Gastrocnemius medialis (tissue), 4 donors: ENCODE measurements at places on chromosomes 6 and 20. TPM values are rescaled to one million over a fixed set of nuclear protein-coding genes. Genes with fewer than 3 reads are reported as not detected.

- no peaks in the 10 kb centered on the region for H3K27me3 ChIP-seq
- no peak overlapping the region for H3K27ac ChIP-seq
- H3K36me3 ChIP-seq, result no peaks in the 10 kb centered on the region
- no peak overlapping the region for H3K4me3 ChIP-seq
- peaks cover 5% of the 10 kb centered on the region for H3K4me1 ChIP-seq
- no peak for DNase-seq
These were observed 5.6 kb upstream of the CNPY3 start for GRCh38 chr6:42923666-42924065.

- H3K27ac ChIP-seq, result no peak overlapping the region
- no peaks in the 10 kb centered on the region for H3K36me3 ChIP-seq
- no peak overlapping the region for H3K4me3 ChIP-seq
These were observed 46.2 kb downstream of the YTHDF1 start for GRCh38 chr20:63169681-63170080.

Gene PTK7
- 0.64 TPM for total RNA-seq

DNA sequence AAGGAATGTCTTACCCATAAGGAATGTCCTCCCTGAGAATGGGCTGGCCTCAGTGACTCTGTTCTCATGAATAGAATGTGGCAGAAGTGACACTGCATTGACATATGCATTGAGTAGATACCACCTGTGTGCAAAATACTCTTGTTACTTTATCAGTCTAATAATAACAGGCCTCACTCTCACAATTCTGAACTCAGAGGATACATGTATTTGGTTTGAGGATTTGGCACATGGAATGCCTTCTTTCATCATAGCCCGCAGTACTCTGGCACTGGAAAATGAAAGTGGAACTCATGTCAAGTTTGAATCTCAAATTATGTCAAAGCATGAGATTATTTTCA lies 52.9 kb upstream of the PLCB4 start:
- H3K4me1 ChIP-seq, result no peaks in the 10 kb centered on the region
- DNase-seq, result no peak
- H3K36me3 ChIP-seq, result no peaks in the 10 kb centered on the region
- H3K27me3 ChIP-seq, result no peaks in the 10 kb centered on the region
- H3K4me3 ChIP-seq, result no peak overlapping the region

DNA sequence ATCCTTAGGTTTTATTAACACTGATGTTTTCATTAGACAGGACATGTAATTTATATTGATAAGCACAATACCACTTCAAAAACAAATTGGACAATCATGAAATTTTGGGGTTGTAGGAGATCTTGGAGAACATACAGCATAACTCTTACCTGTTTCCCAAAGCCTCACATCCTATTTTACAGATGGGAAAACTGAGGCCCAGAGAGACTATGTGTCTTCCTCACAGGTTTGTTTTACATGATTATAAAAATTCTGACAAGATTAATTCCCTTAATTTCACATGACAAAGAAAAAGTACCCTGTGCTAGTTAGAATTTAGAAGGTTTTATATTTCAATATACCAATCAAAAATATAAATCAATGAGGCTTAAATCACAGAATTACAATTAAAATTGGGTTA lies 145.5 kb downstream of the GMDS start:
- H3K4me3 ChIP-seq, result no peak overlapping the region
- no peaks in the 10 kb centered on the region for H3K27me3 ChIP-seq
- H3K36me3 ChIP-seq, result no peaks in the 10 kb centered on the region
- no peaks in the 10 kb centered on the region for H3K4me1 ChIP-seq

Gene OLIG3
- total RNA-seq, result not detected

GRCh38 chr6:56357616-56358373 lies 110.4 kb upstream of the COL21A1 start:
- no peaks in the 10 kb centered on the region for H3K27me3 ChIP-seq
- H3K27ac ChIP-seq, result no peak overlapping the region
- H3K36me3 ChIP-seq, result no peaks in the 10 kb centered on the region
- H3K4me1 ChIP-seq, result no peaks in the 10 kb centered on the region
- no peak for DNase-seq

DNA sequence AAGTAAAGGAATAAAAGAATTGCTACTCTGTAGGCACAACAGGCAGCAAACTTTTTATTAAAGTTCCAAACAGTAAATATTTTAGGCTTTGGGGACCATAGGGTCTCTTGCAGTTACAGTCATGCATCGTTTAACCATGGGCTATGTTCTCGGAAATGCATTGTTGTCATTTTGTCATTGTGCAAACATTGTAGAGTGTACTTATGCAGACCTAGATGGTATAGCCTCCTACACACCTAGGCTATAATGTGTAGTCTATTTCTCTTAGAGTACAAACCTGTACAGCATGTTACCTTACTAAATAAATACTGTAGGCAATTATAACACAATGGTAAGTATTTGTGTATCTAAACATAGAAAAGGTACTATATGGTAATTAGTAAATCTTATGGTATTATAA lies 54.7 kb downstream of the CDS2 start:
- H3K4me1 ChIP-seq, result no peaks in the 10 kb centered on the region
- peaks cover 42% of the 10 kb centered on the region for H3K36me3 ChIP-seq
- no peak for DNase-seq
- H3K27me3 ChIP-seq, result no peaks in the 10 kb centered on the region

- H3K4me3 ChIP-seq, result no peak overlapping the region
- H3K27ac ChIP-seq, result no peak overlapping the region
- H3K36me3 ChIP-seq, result no peaks in the 10 kb centered on the region
- H3K4me1 ChIP-seq, result no peaks in the 10 kb centered on the region
These were observed 290.9 kb upstream of the TSHZ2 start for GRCh38 chr20:52681288-52681687.

Gene LY6G6D
- total RNA-seq, result not detected
